ENCODE measurements at places on chromosomes 12 and 14.
A peak's percentile ranks its signal among the peaks of the same experiment; 100 is the strongest.

- no peak for DNase-seq
Measured at GRCh38 chr12:12247584-12247983, 19.3 kb downstream of the LRP6 start.

DNA sequence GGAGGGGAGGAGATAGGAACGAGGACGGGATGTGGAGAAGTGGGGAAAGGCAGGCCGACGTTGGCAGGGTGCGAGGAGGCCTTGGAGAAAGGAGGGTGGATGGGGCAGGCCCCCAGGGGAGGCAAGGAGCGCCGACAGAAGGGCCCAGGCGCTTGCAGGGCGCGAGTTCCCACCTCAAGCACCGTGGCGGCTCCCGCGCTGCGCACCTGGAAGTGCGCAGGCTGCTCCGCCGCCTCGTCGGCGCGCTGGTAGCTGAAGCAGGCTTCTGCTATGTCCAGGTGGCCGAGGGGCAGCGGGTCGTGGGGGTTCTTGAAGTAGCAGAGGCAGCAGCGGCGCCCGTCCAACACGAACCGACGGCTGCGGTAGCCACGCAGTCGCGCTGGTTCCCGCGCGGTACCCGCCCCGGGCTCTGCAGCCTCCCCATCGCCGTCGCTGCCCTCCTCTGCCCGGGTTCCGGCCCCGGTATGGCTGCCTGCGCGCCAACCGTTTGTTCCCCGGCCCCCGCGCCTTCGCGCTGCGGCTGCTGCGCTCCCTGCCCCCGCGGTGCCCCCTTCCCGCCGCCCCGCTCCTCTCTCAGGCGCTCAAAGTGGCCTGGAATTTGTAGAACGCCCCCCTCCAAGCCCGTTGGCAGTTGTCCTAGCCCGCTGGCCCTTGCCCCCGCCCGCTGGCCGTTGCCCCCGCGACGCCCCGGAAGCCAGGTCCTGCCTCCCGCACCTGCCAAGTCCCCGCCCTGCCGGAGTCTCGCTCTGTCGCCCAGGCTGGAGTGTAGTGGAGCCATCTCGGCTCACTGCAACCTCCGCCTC is 1.1 kb upstream of the ACTR6 start:
- peak; percentile 58 for DNase-seq

- no peak for DNase-seq
Measured at GRCh38 chr14:36652542-36653201, 9.0 kb upstream of the PAX9 start.

DNA sequence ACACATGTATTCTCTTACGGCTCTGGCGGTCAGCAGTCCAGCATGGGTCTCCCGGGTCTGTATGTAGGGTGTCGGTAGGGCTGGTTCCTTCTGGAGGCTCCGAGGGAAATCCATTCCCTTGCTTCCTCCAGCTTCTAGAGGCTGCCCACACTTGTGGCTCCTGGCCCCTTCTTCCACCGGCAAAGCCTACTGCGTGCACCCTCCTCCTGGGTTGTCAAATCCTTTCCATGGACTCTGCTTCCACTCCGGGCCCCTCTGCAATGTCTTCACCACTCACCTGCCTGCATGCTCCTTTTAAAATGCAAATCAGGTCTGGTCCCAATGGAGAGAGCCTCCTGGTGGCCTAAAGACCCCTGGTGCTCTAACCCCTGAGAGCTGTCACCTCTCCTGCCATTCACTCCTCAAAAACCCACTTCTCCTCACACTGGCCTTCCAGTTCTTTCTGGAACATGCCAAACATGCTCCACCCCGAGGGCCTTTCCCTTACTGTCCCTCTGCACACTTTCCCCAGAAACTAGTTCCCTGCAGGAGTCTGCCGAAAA is 108.5 kb downstream of the DICER1 start:
- no peak for DNase-seq

- no peak for DNase-seq
Measured at GRCh38 chr12:94670898-94671297, 20.5 kb upstream of the TMCC3 start.

DNA sequence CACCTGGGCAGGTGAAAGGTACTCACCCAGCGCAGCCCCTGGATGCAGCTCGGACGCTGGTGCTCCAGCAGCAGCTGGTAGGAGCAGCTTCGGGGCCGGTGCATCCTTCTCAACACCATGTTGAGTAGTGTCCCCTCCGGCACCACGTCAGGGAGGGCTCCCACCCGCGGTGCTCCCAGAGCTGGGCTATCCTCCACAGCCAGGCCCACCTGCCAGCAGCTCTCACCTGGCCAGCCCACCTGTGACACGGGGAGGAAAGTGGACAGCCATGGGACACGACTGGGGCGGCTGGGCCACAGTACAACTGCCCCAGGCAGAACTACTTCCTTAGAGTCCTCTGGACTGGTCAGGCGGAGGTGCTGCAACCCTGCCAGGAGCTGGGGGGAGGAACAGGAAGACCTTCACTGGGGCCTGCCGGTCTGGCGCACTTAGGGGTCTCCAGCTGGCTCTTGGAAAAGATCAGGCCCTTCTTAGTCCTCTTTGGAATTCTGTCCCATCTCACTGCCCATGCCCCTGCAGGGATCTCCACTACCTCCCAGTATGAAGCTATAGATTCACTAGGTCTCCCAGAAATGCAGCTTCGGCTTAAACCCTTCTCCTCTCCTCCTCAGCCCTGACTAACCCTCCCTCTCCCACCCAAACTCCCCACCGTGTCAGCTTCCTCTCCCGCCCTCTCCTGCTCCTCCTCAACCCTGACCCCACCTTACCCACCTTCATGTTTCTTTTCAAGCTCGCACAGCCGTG is 668 bp downstream of the RAPGEF3 start:
- no peak for DNase-seq

- DNase-seq = no peak
Measured at GRCh38 chr12:89087876-89088275, 264.4 kb downstream of the DUSP6 start.

GRCh38 chr12:31000751-31001150 is 72.9 kb upstream of the DDX11 start:
- no peak for DNase-seq

- peak; percentile 71 for DNase-seq
Measured at GRCh38 chr14:76917158-76917596, 91.0 kb downstream of the LRRC74A start.

DNA sequence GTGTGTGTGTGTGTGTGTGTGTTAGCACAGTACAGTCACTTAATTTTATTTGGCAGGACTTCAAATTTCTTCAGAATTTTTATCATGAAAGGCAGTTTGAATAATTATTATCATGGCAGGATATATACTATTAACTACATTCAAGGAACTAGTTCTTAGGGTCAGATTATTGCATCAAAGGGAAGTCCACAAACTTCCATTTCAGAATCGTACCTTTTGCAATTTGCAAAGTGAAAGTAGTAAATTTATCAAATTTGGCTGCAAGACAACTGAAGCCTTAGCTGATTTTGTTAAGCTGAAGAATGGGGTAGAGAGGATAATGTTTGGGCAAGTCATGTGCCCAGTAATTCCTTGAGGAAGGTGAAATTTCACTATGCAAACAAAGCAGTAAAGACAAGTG is 68.2 kb downstream of the PLEKHG7 start:
- no peak for DNase-seq

GRCh38 chr12:117724543-117724942 is 244.2 kb downstream of the KSR2 start:
- no peak for DNase-seq

DNA sequence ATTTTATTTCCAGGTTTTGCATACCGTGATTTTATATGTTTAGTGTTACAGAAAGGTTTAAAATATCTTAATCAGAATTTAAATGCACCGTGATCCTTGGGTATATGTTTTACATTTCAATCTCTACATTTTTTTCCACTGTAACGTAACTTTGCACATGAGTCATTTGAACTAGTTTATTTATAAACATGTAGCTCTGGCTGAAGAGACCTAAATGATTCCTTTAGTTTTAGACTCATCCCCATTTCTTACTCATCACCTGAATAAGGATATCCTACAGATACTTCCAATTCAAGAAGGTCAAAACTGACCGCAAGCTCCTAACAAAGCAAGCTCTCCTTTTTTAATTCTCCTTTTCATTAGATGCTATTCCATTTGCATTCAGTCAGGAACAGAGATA is 42.7 kb upstream of the SLC6A15 start:
- DNase-seq = no peak

DNA sequence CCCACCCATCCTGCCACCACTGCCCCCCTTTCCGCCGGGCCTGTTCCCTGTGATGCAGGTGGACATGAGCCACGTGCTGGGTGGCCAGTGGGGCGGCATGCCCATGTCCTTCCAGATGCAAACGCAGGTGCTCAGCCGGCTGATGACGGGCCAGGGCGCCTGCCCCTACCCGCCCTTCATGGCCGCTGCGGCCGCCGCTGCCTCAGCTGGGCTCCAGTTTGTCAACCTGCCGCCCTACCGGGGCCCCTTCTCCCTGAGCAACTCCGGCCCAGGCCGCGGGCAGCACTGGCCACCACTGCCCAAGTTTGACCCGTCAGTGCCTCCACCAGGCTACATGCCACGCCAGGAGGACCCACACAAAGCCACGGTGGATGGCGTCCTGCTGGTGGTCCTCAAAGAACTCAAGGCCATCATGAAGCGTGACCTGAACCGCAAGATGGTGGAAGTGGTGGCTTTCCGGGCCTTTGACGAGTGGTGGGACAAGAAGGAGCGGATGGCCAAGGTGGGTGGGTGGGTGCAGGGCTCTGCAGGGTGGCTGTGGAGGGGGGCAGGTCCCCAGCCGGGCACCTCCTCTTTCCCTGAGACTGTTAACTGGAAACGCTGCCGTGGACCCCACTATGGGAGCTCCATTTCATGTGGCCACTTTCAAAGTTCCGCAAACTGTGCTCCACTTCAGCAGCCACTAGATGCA is 10.8 kb downstream of the SETD1B start:
- DNase-seq = no peak

DNA sequence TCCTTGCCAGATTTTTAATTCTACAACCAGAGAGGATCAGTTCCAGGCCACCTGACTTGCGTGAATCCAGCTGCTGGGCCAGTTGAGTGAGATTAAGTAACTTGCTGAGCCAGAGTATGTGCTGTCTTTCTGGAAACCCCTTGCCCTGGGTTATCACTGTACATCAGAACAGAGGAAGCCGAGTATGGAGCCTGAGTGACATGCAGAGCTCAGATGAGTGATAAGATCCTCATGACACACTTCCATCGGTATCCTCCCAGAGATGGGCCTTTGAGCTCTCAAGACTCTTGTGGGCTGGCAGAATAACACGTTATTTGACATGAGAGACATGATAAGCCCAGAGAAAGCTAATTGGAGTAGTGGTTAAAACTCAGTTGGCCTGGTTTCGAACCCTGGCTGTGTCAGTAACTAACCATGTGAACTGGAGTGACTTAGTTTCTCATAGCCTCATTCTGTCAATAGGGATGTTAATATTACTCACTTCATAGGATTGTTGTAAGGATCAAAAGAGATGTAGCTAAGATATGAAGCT is 388.1 kb downstream of the ZFP36L1 start:
- DNase-seq = no peak

- DNase-seq = no peak
Measured at GRCh38 chr12:116442946-116443345, 116.2 kb upstream of the MAP1LC3B2 start.

- no peak for DNase-seq
Measured at GRCh38 chr14:89955022-89955744, 544 bp upstream of the TDP1 start.

DNA sequence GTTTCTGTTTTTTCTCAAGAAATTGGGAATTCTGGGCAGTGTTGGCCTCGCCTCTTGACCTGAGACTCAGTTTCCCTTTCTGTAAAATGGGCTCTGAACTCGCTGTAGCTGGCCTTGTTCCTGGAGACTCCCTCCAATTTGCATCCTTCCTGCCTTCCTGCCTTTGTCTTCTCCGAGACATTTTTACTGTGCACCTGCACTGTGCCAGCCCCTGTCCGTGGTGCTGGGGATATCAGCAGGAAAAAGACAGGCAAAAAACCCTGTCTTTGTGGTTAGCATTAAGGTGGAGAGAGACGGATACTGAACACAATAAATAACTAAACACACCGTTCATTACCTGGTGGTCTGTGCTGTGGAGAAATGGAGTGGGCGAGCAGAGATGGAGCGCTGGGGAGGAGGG is 129.8 kb downstream of the AACS start:
- no peak for DNase-seq

GRCh38 chr12:25677232-25677937 is 124.3 kb upstream of the LMNTD1 start:
- DNase-seq = no peak

GRCh38 chr14:68899033-68899603 is 80.0 kb downstream of the ACTN1 start:
- DNase-seq = no peak

- DNase-seq = no peak
Measured at GRCh38 chr14:75044752-75045151, 6.5 kb downstream of the MLH3 start.

DNA sequence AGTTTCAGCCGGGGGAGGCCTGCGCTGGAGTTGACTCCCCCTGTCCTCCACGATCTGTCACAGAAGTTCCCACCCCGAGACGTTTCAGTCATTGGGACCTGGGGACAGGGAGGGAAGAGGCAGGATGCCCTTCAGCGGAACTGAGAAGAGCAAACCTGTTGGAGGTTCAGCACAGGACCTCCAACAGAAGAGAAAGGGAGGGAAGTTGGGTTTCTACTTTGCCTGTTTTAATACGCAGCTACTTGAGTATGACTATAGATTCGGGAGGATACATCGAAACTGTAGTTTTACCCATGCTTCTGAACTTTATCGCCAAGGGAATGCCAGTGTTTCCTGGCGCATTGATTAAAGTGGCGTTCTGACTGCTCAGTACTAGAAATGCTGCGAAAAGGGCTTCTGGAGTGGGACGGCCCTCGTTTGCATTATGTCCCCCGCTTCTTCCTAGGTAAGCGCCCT is 2.3 kb upstream of the DUSP6 start:
- DNase-seq = peak; percentile 42

GRCh38 chr14:32244404-32244803 is 41.3 kb upstream of the RNU6-8 start:
- DNase-seq = no peak

DNA sequence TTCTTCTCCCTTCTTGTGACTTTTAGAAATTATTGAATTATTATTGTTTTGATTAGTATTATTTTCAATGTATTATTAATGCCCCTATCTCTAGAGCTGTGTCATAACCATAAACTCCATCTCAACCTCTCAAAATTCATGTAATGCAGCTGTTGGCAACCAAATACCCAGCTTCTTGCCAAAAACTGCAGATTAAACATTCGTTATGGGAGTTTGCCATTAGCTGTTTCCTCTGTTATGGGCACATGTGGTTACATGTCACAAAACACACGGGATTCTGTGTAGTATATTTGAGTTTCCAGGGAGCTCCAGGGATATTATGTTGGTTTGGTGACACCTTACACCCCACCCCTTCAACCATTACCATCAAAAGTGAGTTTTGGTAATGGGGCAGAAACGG is 2.8 kb upstream of the ALX1 start:
- DNase-seq = no peak

DNA sequence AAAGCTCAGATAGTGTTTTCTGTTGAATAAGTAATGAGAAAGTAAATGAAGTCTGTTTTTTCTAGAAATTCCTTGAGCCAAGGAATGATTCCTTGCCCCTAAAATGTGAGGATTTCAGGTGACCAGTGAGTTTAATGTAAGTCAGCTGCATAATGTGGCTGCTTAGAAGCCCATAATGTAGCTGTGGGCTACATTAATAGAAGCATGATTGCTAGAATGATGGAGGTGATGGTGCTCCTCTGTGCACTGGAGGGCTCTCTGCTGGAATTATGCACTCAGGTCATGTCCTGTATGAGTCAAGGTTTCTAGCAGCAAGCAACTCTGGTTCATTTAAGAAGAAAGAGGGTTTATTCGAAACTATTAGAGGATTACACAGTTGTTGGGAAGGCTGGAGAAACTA is 19.6 kb upstream of the PWP1 start:
- DNase-seq = no peak

Measured in renal pelvis (tissue), 12 donors.